Right renal pelvis (tissue), 4 donors: ENCODE measurements at places on chromosomes 7 and 10. TPM values are rescaled to one million over a fixed set of nuclear protein-coding genes. Genes with fewer than 3 reads are reported as not detected.

GRCh38 chr10:49367600-49367999, 28.3 kb downstream of the DRGX start:
- no peak for DNase-seq

DNA sequence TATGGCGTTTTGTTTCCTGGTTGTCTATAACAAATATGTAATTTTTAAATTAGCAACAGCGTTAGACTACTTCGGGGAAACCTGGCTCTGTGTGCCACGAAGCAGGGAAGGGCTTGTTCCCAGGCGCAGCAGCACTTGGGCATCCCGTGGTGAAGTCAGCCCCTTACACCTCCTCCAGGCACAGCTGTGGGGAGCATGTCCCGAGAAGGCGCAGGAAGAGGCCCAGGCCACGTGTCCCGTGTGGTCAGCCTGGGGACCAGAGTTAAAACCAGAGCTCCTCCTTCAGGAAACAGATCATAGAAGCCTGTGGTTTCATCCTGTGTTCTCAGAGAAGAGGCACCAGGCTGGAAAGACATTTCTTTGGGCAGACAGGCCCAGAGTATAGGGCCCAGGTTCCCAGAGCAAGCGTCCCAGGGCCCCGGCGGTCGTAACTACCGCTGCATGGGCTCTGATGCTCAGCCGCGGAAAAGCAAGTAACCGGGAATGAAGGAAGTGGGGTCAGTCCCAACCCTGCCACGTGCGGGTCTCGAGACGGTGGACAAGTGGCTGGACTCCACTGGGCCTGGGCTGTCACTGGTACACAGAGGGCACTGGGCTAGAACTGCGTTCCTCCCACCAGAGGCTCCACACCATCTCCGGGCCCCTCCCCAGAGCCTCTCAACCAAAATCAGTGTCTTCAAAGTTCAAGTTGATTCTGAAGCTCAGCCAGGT, 7.1 kb downstream of the NUDT1 start:
- DNase-seq = no peak

DNA sequence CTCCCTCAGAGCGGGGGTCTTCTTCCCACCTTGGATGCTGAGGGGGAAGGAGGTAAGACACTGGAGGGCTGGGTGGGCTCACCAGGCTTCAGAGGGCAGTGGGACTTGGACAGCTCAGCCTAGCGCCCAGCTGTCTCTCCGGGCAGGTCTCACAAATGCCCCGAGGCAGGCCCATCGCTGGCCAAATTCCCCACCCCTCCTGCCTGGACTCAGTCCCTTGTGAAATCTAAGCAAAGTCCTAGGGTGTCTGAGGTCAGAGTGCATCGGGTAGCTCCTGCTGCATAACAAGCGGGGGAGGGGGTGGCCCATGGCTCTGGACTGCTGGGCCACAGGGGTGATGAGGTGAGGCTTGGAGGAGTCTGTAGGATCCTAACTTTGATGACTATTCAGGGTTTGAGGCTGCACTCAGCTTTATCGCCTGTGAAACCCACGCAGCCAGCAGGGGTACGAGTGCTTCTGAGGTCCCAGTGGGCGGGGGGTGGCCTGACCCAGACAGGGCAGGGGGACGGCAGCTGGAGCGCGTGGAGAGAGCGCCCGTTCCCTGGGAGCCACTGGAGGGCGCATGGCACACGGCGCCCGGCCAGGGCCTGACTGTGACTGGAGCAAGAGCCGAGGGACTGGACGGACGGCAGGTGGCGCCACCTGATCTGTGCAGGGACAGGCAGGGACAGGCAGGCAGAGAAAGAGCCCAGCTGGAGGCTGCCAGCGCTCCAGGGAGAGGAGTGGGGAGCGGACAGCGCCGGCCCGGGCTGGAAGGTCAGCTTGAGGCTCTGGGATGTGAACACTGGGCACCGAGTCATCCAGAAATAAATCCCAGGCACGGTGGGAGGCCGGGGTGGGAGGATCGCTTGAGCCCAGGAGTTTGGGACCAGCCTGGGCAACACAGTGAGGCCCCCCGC, 10.0 kb downstream of the CYP2W1 start:
- DNase-seq = peak; percentile 93

- DNase-seq = no peak
Observed at GRCh38 chr7:47601881-47602249, 20.0 kb upstream of the TNS3 start.

Gene GJD4
- not detected for polyA plus RNA-seq

Gene LSM5
- 97.6 TPM for polyA plus RNA-seq

- no peak for DNase-seq
Observed at GRCh38 chr10:6625428-6625827, 45.4 kb upstream of the PRKCQ start.

Gene CRPPA
- 5.6 TPM for polyA plus RNA-seq

Gene MRPS17
- 22.8 TPM for polyA plus RNA-seq

DNA sequence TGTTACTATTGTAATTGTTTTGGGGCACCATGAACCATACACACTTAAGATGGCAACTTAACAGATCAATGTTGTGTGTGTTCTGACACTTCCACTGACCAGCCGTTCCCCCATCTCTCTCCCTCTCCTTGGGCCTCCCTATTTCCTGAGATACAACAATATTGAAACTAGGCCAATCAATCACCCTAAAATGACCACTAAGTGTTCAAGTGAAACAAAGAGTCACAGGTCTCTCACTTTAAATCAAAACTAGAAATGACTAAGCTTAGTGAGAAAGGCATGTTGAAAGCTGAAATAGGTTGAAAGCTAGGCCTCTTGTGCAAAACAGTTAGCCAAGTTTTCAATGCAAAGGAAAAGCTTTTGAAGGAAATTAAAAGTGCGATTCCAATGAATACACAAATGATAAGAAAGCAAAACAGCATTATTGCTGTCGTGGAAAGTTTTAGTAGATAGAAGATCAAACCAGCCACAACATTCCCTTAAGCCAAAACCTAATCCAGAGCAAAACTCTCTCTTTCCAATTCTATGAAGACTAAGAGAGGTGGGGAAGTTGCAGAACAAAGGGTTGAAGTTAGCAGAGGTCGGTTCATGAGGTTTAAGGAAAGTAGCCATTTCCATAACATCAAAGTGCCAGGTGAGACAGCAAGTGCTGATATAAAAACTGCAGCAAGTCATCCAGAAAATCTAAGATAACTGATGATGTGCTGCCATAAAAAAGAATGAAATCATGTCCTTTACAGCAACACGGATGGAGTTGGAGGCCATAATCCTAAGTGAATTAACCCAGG, 90.6 kb downstream of the MTPN start:
- no peak for DNase-seq

DNA sequence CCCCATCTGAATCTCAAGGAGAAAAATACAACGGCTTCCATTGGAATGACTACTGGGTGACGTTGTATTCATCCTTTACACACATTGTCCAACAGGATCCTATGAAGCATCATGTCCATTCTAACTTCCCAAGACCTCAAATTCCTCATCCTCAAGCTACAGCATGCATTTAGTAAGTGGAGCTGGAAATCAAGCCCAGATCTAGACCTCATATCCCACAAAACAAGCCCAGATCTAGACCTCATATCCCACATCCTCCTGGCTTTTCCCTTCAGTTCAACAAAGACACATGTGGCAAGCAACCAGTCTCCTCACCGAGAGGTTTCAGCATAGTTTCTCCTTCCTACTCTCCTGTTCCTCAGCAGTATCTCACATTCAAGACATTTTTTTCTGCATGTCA, 12.2 kb downstream of the IGF2BP3 start:
- DNase-seq = no peak
